ENCODE measurements at places on chromosomes 1 and 21.

GRCh38 chr1:68365709-68366382, 83.9 kb downstream of the RPE65 start:
- DNase-seq: no peak

- no peak for DNase-seq
Observed at GRCh38 chr1:172398970-172399755, 21.3 kb upstream of the C1orf105 start.

- DNase-seq: no peak
Observed at GRCh38 chr1:36148821-36149236, 457 bp downstream of the TRAPPC3 start.

GRCh38 chr1:34928066-34928696, 1.3 kb downstream of the DLGAP3 start:
- DNase-seq: no peak

DNA sequence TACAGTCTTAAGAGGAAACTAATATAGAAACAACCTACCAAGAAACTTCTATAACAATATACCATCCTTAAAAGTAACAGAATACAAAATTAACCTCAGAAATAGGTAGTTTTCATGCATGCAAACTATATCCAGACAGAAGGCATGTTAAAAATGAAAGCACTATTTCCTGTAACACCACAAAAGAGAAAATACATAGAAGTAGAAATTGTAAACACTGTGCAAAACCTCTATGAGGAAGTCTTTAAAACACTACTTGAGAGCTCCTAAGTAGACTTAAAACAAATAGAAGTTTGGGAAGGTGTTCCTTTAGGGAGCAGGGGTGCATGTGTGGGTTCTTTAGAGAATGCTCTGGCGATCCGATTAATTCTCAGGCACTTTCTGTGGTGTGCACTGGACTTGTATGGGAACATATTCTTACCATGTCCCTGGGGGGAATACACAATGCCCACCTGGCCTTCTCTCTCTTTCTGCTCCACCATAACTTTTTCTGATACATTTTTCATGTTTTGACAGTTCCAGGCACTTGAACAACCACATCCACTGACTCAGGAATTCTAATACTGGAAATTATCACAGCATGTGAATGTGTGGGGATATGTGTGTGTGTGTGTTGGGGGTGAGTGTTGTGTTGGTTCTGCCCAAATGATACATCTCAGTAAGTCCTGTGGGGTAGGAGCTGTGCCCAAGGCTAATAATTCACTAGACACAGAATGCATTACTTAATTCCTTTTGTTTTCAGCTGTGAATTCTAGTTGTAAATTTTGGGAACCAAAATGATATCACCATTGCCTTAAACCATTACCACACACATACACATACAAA, 866.3 kb upstream of the B3GALT2 start:
- no peak for DNase-seq

GRCh38 chr21:42239556-42239955, 20.6 kb downstream of the ABCG1 start:
- no peak for DNase-seq

DNA sequence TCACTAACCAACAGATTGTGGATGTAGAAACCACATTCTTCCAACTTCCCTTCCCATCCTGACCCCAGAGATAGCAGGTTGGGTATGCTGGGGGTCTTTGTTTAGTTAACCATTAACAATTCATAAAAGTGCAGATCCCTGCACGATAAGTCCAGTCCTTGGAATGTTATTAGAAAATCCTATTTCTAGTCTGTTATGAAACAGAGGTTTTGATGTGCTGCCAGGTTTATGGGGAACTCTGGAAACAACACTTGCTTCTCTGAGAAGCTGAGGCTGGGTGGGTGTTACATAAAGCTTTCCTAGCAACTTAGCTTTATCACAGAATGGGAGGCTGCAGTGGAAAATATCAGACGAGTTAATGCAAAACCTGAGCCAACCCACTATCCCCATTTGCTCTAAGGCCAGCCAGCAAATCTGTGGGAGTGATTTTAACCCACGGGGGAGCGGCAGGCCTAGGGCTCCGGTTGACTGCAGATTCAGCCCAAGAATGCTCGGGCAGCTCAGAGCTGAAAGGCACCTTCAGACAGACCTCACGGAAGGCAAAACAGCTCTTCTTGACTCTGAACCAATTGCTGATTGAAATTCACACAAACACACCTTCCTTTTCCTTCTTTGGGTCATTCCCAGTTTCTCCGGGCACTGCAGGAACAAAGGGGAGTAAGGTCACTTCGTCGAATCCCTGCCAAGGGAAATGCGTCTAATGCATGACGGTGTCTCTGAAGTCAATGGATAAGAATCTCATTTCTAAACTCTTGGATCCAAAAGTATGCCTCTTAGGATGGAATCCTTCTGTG, 111.7 kb upstream of the IRF2BP2 start:
- no peak for DNase-seq

- DNase-seq: no peak
Observed at GRCh38 chr21:46084709-46085108, 13.2 kb upstream of the COL6A2 start.
